Sciatic nerve (tissue), 2 donors: ENCODE measurements at places on chromosomes 13 and 19. TPM values are rescaled to one million over a fixed set of nuclear protein-coding genes. Genes with fewer than 3 reads are reported as not detected.

The ZNF724 gene
- total RNA-seq = 1.7 TPM

DNA sequence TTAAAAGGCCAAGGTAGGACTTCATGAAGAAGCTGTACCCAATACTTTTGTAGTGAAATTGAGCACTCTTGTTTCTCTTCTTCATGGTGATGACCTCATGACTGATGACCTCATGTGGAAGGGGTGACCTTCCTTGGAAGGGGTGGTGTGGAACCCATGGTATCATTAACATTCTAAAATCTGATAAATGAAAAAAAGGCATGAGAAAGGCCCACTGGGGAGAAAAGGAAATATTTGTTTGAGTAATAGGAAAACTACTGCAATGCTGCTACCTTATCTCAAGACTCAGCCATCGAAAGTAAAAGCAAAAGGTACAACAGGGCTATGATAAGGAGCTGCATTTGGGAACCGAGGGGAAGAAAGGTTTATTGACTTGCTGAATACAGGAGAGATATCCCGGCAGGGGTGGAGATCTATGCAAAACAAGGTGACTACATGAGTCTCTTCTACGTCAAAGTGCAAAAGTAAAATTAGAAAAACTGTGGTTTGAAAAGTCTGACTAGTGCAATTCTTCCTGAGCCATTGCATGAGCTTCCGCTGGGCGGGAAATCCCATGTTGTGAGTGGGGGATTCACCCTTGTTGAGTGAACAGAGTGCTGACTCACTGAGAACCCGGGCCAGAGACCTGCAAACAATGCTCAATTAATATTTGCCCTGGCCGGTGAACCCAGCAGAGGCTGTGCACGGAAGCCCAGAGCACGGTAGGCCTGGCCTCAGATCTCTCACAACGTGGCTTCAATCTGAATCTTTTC, 138.9 kb upstream of the RFC3 start:
- DNase-seq = peak; percentile 81

GRCh38 chr19:6774821-6775707, 2.6 kb downstream of the VAV1 start:
- no peak for DNase-seq

DNA sequence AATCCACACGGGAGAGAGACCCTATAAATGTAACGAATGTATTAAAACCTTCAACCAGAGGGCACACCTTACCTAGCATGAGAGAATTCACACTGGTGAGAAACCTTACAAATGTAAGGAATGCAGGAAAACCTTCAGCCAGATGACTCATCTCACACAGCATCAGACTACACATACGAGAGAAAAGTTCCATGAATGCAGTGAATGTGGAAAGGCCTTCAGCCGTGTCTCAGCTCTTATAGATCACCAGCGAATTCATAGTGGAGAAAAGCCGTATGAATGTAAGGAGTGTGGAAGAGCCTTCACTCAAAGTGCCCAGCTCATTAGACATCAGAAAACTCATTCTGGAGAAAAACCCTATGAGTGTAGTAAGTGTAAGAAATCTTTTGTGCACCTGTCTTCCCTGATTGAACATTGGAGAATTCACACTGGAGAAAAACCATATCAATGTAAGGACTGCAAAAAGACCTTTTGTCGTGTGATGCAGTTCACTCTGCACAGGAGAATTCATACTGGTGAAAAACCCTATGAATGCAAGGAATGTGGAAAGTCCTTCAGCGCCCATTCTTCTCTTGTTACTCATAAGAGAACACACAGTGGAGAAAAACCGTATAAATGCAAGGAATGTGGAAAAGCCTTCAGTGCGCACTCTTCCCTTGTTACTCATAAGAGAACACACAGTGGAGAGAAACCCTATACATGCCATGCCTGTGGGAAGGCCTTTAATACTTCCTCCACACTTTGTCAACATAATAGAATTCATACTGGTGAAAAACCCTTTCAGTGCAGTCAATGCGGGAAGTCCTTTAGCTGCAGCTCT, 16.0 kb downstream of the ZNF582 start:
- no peak for DNase-seq

GRCh38 chr13:97028441-97029299, 34.4 kb upstream of the OXGR1 start:
- peak; percentile 78 for DNase-seq
